ENCODE measurements at places on chromosomes 16 and 17.

- DNase-seq = no peak
Measured at GRCh38 chr16:86363836-86364618, 146.3 kb upstream of the FOXF1 start.

DNA sequence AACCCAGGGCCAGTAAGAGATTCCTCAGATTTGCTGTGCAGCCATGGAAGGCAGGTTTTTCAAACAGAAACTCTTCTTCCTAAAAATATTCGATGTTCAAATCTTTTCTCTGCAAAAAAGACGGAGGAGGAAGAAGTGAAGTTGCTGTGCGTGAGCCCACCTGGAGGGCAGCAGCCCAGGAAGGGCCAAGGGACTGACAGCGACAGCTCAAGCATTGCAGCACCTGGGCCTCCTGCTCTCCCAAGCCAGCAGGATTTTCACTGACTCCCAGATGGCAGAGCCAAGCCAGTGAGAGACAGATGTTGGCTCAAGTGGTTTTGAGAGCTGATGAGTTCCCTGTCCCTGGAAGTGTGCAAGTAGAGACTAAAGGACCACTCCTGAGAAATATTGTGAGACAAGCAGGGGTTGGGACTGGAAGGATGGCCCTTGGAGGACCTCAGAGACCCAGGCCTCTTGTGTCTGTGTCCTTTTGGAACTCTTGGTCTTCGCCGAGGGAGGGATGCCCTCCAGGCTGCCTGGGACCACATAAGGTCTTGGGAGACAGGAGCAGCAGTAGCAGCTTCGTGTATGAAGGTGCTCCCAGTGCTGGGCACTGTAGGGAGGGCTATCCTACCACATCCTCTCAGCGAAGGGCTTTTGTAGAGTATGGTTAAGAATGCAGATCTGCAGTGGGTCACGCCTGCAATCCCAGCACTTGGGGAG, 29.3 kb upstream of the TNFRSF13B start:
- no peak for DNase-seq

DNA sequence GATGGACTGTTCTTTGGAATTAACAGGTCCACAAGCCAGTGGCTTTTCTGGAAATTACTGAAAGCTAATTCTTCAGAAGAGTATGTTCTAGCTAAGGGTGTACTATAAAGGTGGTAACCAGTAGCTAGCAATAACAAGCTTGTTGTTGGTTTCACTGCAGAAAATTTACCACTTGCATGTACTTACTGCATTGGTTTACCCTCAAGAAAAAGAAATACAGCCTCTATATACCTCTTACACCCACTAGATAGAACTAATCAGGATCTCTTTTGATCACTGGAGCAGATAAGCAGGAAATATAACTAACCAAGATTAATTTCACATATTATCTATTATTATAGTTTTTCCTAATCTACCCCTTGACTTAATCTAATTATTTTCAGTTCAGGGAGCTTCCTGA, 184.9 kb upstream of the TBX2 start:
- DNase-seq = no peak

DNA sequence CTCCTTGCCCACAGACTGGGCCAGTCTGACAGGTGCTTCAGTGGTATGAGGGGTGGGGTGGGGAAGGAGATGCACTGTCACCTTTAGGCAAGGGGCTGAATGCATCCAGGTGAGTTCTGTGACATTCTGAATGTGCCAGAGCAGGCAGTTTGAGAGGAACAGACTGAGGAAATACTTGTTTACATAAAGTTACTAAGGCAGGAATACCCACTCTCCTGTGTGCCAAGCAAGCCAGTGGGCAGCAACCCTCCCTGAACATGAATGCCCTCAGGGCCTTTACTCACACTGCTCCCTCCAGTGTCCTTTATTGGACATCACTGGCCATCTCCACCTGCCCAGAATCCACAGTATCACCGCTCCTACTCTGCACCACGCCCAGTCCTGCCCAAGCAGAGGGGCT, 33.1 kb upstream of the ULK2 start:
- no peak for DNase-seq

- DNase-seq = no peak
Measured at GRCh38 chr17:1643293-1643998, 2.1 kb downstream of the SCARF1 start.

DNA sequence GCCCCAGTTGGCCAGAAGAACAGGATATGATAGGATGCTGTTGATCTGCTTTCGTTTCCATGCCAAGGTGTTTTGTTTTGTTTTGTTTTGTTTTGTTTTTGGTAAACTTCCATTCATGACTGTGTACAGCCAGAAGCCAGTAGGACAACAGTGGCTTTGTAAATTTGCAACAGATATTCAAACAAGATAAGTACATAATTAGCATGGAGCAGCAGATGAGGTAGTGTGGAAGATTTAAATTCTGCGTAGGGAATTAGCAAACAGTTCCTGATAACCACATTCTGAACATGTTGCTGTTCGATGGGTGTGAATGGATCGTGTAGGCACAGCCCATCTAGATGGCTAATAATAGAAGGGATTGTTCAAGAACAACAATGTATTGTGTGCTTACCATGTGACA, 1080.1 kb upstream of the RBFOX1 start:
- DNase-seq = no peak

DNA sequence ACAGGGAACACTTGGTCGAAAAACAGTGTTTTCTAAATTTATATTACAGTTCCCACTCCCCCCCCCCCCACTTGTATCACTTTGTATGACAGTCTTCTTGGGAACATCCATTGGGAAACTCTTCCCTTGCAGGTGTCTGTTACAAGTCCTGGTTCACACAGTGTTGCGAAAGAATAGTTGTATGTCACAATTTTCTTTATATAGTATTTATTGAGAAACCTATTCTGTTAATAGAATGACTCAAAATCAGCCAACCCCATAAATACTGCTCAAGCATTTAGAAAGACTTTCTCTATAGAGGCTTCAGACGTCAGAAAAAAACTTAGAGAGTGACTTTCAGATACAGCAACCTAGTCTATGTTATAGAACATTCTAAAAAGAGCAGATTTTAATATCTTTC, 414.4 kb downstream of the WWOX start:
- no peak for DNase-seq

- DNase-seq = no peak
Measured at GRCh38 chr16:2088759-2089358, 41.1 kb downstream of the TSC2 start.

DNA sequence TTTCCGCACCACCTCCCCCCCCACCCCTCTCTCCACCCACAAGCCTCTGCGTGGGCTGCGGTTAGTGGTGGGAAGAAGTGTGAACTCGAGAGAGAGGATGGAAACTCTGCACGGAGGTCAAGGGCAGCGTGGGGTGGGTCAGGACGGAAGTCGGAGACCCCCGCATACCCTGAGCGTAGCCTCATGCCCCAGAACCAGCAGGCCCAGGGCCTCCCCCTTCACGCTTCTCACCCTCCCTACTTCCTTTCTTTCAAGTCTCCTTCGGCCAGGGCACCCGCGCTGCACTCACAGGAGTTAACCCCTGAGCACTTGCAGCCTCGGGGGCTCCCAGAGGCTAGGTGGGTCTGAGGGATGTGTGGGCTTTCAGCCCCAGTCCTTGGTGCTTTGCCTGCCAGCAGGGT, 9.2 kb downstream of the TBKBP1 start:
- DNase-seq = no peak

DNA sequence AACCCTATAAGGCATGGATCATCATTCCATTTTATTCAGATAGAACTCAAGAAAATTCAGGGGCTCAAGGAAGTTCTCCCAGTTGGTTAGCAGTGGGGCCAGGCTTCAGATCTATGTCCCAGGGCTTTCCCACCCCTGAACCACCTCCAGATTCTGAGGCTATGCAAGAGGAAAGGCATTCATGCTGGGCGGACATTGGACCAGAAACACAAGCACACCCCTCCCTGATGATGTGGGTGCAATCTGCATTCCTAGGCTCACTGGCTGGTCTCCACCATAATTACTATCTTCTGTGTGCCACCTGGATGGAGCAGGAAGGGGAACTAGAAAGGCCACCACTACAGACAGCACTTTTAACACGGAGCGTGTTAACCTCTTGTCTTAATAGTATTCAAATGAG, 63.2 kb upstream of the ASIC2 start:
- DNase-seq = no peak

GRCh38 chr16:11370084-11370931, 25.0 kb downstream of the RMI2 start:
- DNase-seq = no peak

GRCh38 chr17:3683054-3683511, 12.9 kb downstream of the P2RX5 start:
- DNase-seq = no peak

DNA sequence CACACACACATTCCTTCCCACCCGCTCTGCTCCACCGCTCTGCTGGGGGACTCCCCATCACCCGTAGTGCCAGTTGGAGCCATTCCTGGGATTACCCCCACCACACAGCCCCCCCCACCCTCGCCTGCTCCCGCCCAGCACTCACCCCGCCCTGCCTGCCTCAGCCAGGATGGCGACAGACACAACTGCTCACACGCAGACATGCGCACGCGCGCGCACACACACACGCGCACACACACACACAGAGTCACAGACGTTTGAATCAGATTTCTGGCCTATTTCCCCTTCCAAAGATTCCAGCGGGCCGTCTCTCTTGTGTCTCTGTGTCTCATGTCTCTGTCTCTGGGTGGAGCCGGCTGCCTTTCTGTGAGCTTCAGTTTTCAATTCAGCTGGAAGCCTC, 4.4 kb downstream of the CACNA1G start:
- DNase-seq = peak; percentile 92

- no peak for DNase-seq
Measured at GRCh38 chr17:79942011-79942405, 93.7 kb downstream of the TBC1D16 start.

- no peak for DNase-seq
Measured at GRCh38 chr17:72498364-72499210, 377.8 kb downstream of the SOX9 start.

DNA sequence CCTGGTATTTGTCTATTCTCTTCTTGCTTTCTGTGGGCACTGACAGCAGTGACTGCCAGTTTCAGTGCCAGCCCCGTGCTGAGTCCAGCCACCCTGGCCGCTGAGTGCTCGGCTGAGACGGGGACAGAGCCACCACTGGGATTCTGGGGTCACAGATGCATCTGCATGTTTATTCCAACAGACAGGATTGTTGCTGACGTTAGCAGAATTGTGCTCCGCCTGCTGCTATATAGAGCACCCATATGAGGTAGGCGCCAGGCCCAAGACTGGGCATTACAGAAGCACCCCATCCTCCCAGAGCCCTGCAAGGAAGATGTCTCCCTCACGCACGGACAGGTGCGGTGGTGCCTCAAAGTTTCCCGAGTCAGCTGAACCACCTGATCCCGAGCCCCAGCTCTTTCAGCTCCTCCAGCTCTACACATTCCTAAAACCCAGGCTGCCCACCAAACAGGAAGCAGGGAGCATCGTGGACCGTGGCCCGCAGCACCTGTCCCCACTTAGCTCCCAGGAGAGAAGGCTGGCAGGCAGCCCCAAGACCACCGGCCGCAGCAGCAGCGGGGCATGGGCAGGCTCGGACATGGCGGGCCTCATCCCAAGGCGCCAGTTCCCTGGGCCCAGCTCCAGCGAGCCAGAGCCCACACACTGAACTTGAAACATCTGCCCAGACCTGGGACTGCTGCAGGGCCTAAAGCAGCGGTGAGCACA, 44.9 kb upstream of the RASD1 start:
- no peak for DNase-seq

- no peak for DNase-seq
Measured at GRCh38 chr17:34527136-34527907, 52.1 kb upstream of the TMEM132E start.

DNA sequence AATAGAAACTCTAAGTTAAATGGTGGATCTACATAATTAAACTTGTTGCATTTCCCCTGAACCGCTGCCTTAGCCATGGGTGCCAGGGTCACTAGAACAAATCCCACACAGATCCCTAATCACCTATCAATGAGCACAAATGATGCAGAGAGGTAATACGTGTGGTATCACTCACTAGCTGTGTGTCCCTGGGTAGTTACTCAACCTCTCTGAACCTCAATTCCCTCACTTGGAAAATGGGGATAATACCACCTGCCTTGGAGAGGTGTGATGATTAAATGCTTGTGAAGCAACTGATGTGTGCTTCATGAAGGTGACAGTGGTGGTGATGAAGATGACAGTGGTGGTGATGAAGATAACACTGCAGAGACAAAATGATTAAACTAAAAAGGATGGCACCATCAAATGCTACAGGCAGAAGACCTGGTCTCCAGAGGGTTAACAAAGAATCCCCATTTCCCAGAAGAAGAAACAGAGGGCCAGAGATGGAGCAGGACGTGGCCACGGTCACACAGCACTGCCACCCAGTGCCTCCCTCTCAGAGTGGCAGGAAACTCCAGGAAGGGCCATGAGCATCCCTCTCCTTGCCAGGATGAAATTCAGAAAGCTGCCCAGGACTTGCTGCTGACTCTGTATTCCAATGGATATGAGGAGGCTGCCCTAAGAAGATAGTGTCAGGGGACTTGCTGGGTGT, 17.9 kb upstream of the FOXF1 start:
- no peak for DNase-seq

DNA sequence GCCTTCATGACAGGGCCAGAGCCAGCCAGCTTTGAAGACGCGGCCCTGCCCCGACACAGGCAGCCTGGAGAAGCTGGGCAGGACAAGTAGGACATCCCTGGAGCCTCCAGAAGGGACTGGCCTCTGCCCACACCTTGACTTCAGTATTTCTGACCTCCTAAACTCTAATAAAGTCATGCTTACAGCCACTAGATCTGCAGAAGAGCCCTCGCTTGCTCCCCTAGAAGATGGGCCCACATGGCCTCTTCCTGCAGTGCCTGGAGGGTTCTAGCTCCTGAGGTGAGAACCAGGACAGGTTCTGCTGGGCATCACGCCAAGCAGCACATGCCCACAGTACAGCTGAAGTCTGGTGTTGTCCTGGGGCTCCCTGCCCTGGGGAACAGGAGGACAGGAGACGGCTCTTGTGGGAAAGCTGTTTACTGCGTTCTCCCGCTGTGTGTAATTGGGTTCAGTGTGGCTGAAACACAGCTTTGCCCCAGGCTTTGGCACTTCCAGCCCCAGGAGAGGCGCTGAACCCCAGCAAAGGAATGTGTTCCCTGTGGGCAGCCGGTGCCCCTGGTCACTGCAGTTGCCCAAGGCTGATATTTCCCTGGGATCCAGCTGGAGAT, 2.6 kb downstream of the APRT start:
- DNase-seq = no peak

- no peak for DNase-seq
Measured at GRCh38 chr16:19436540-19436939, 18.9 kb downstream of the TMC5 start.

DNA sequence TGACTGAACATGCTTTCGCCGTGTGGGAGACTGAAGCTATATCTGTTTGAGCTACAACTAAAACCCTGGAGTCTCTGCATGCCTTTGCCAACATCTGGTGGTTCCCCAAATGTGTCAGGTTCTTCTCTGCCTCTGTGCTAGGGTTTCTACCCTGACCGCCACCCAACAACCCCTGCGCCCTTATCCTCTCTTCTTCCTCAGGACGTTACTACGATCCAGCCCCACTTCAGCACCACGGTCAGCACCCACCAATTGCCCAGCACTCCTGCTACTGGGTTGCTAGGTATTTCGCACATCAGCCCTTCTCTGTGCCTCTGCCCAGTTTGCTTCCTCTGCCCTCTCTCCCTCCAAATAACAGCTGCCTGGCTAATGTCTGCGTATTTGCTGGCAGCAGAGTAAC, 106.3 kb upstream of the HSBP1 start:
- peak; percentile 51 for DNase-seq
